ENCODE measurements at places on chromosomes 2 and 18.
A peak's percentile ranks its signal among the peaks of the same experiment; 100 is the strongest.

DNA sequence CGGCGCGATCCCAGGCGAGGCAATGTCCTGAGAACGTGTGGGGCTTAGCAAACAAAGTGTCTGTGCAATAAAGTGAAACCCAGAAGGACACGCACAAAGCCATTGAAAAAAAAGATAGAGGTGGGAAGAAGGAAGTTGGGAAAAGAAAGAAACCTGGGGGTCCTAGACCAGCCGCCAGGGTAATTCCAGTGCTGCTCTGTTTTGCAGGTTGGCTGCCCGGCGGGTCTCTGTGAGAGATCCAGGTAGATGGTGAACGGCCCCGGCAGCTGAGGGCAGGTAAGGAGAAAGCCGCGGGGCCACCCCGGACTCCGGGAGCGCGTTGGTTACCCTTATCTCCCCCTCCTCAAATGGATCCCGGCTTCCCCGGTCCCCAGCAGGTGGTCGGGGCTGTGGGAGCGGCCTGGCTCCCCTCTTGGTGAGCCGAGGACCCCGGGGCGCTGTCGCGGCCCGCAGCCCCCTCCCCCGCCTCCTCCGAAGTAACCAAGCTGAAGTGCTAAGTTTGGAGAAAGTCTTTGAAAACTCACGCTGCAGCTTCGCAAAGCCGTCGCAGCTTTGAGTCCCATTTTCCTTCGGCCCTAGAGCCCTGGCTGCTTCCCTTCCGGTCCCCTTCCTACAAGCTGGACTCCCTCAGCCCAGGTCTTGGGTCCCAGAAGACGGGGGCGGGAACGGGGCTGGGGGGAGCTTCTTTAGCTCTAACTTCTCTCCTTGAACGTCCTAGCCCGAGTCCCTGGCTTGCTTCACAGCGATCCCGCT, 588 bp downstream of the OTX1 start:
- DNase-seq = peak; percentile 73

DNA sequence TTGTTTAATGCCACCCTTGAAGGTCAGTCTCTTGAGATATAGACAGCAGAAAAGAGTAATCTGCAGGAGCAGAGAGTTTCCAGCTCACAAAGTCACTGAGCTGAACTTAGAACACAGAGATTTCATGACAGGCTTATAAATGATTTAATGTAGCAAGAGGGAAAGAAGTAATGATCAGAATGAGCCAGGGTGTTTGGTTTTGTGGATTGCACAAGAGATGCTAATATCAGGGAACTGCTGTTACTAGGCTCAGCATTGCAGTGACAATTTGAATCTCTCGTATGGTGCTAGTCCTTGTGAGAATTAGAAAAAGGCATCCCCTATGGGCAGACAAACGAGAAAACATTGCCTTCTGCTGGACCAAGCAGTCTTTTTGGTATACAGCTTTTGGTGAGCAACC, 61.7 kb upstream of the ITGB6 start:
- DNase-seq = no peak

DNA sequence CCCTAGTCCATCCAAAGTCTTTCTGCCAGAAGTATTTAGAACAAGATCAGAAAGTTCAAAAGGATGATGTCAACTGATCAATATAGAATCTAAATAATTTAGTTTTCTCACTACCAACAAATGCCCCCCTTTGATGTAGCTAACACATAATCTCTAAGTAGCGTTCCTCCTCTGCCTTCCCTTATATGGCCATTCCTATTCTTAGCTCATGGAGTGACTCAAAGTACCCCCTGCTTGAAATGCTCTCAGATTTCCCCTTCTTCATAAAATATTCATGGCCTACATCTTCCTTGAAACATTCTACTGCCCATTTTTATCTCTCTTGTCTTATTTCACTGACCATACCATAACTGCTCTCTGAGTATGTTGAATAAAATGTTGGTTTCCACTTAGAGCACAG, 151.5 kb downstream of the UPP2 start:
- DNase-seq = no peak

DNA sequence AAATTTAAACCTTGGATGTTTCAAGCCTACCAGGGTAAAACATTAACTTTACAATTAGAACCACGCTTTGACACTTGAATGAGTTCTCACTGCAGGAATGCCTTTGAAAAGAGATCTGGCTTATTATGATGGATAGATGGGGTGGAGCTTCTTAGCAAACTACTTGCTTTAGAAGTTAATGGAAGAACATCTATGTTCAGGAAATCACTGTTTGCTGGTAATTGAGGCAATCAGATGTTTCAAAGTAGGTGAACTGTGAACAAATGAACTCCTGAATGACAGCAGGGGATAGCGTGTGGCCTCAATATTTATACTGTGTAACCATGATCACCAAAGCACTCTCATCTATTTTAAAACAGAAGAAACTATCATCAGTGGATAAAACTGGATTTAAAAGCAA, 383.6 kb downstream of the PIK3C3 start:
- DNase-seq = no peak

DNA sequence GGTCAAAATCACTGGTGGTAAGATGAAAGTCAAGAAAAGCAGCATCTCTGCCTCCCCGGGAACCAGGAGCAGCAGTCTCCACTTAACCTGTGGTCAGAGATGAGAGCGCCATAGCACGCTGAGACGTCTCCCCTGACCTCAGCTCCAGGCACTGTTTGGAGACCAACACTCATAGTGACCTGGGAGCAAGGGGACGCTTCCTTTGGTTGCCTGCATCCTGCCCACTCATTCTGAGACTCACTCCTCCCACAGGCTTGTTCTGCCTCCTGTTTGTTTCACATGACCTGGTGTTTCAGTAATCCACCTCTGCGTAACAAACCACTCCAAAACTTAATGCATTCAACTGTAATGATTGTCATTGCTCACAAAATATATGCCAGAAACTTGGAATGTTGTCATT, 139.3 kb downstream of the ACOXL start:
- no peak for DNase-seq
